ENCODE measurements at places on chromosomes 6 and 20.

DNA sequence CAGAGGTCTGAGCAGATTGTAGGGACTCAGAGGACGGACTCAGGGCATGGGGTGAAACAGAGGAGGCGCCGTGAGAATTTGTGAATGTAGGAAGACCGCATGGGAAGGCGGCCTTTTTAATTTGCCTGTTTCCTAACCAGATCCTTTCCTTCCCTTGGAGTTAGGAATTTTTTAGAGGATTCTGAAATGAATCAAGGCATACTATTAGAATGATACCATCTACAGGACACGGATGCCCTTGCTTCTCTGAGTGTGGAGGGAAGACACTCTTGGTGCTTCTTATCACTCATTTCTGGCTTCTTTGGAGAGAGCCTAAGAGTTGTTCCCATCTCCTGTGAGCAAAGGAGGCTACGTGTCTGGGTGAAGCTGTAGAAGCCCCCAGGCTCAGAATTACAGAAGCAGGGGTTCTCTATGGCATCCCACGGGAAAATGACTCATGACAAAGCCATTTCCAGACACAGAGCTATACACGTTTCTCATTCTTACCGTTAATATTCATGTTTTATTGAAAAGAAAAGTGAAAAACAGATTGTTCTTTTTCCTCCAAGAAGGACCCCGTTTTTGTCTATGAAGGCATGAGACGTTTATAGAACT is 148.5 kb downstream of the EDN3 start:
- no peak for DNase-seq

DNA sequence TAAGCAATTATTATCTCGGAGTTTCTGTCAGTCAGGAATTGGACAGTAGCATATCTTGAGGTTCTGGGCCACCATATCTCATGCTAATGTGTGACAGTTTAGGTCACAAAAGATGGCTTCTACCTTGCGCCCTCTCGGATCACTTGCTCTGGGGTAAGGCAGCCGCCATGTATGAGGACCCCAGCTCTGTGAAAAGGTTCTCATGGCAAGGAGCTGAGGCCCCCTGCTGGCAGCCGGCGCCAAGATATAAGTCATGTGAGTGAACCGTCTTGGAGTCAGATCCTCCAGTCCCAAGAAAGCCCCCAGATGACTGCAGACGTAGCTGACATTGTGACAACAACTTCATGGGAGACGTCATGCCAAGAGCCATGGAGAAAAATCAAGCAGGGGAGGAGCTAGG is 670.8 kb downstream of the KIF16B start:
- DNase-seq: no peak

- DNase-seq: no peak
These were observed 34.0 kb upstream of the FOXO3 start for GRCh38 chr6:108526739-108527174.

GRCh38 chr6:142088858-142089216 is 43.9 kb upstream of the GJE1 start:
- no peak for DNase-seq

GRCh38 chr20:53032046-53032445 is 59.9 kb downstream of the TSHZ2 start:
- no peak for DNase-seq

- no peak for DNase-seq
These were observed 486.8 kb downstream of the FRK start for GRCh38 chr6:115573861-115574260.

DNA sequence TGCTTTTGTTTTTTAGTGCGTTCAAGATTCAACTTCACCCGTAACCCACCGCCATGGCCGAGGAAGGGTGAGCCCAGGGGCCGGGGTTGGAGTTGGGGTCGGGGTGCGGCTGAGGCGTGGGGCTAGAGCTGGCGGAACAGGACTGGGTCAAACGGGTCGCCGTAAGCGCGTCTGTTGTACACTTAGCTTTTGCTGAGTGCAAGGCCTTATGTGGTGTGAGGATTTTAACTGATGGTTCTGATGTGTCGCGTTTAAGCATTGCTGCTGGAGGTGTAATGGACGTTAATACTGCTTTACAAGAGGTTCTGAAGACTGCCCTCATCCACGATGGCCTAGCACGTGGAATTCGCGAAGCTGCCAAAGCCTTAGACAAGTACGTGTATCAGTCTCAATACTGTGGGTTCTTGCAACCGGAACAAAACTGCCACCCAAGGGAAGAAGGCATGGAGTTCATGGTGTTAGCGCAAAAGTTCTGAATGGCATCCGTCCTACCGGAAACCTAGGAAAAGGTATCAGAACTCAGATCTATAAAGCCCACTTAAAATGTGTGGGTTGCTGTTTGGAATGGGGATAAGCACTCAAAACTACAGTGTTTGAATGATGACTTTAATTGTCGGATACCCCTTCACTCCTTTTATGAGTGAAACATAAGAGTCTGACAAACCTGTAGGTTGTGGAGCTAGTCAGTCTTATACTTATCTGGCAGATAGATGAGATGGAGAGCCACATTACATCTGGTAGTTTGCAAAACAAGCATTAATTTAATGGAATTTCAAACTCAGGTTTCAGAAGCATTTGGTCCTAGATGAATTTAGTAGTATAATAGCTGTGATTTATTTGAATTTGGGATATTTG is 574 bp downstream of the RPS12 start:
- DNase-seq: no peak

DNA sequence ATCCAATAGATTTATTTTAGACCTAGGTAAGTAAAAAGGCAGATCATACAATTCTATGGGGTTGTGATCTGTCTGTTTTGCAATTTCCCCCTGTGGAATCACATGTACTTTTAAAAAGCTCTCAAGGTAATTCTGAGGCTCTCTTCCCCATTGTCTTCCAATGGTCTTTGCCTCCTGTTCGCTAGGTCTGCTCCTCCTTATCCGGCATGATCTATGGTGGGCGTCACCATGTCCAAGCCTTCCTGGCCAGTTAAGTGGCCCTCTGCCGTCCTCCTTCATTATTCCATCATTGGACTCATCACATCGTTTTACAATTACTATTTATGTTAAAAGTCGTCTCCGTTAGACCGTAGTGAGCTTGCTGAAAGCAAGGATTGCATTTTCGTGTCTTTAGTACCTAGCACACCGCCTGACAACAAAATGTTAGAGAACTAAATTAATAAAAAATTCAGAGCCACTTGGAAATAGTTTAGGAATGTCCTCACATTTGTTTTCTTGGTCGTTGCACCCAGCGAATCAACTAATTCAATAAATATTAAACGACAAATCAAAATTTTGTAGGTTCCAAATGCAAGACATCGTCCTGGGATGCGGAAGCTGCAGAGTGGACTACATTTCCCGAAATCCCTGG is 2.2 kb upstream of the STXBP5 start:
- DNase-seq: no peak

GRCh38 chr20:53699906-53700305 is 106.3 kb upstream of the ZNF217 start:
- no peak for DNase-seq

DNA sequence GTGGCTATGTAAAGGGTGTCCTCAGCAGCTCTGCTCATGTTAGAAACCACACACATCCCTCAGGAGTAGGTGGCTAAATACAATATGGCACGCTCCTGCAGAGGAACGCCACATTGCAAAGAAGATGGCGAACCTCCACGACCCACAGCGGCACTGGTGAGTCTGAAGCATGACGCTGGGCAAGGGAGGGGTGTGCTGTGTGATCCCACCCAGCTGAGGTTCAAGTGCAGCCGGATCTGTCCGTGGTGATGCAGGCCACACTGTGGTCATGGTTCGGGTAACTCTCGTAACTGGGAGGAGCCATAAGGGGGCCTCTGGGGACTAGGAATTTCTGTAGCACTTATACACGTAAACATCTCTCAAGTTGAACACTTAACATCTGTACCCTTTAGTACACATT is 23.4 kb upstream of the APMAP start:
- no peak for DNase-seq

DNA sequence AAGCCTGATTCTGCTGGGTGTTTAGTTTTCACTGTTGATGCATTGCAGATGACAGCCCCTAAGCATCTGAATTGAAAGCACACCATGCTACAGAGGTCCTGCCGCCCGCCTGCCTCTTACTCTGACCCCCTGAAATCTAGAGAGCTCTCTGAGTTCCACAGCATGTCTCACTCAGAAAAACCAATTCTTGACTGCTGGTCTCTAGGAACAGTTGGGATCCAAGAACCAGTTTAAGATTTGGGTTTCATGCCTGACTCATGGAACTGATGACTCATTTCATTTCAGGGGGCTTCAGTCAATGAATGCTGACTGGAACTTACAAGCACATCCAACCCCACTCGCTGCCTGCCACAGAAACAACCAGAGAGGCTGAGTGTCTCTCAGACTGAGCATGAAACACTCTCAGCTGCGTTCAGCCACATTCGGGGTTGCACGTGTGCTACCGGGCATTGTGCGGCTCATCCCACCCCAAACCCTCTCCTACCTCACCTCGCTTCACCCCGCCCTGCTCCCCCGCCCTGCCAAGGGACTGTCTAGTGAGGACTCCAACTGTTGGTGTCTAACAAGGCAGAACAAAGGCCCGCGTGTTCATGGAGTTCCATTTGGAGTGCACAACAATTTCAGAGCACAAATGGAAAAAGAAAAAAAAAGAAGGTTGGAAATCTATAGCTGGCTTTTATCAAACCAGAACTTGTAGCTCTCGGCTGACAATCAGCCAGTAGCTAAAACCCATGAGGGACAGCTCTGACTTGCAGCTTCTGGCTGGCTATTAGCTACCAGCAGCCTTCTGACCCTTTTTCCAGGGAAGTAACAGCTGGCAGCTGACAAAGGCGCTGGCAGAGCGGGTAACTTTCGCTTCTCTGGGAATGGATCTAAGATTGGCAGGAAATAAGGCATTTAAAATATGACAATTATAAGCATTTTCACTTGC is 20.0 kb upstream of the TRAF3IP2 start:
- DNase-seq: peak; percentile 66

DNA sequence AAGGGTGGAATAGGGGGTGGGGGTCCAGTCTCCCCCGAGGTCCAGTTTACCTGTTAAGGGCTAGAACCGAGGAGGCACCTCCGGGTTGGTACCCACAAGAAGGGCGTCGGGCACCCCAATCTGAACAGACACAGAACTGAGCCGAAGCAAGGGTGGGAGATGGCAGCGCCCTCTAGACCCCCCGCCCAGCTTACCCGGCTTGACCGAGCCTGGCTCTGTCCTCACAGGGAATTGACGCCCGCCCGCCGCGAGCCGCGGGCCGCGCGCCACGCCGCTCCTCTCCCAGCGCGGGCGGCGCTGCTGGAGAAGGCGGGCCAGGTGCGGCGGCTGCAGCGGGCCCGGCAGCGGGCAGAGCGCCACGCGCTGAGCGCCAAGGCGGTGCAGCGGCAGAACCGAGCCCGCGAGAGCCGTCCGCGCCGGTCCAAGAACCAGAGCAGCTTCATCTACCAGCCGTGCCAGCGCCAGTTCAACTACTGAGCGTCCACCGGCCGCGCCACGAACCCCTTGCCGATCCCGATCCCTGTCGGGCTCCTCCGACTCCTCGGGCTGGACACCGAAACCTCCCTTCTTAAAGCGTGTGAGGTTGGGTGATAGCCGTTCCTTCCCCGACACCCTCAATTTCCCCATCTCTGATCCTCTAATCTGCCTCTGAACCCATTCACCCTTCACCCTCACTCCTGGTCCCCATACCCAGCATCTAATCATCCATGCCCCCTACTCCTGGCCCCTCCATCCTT is 5.9 kb downstream of the TP53INP2 start:
- peak; percentile 90 for DNase-seq

- no peak for DNase-seq
These were observed 350.7 kb upstream of the RNF24 start for GRCh38 chr20:4366076-4366475.

DNA sequence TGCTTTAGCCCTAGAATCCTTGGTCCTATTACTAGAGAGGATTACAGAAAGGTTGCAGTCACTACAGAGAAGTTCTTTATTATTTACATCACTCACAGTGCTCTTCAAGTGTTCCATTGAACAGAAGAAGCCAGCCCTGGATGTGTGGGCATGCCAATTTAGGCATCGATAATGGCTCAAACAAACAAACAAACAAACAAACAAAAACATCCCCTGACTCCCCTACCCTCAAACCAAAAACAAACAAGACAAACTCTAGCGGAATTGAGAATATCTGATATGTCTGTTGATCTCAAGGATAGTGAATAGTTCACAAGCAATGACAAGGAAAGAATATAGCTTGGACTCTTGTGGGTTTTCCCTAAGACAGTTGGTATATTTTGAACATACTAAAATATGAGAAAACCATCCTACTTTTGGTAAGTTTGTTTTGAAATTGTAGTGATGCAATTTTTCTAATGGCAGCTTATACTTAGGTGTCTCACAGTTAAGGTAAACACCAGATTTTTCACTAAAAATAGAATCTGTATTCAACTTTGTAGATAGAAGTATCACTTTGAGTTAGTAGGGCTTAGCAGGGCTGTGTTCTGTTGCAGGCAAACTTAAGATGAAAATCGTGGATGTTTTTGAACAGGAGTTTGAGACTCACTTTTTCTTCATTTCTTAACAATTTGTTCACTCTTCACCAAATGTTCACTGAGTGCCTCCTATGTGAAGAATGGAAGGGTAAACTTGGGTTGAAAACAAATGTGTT is 92.8 kb upstream of the FAM184A start:
- no peak for DNase-seq

GRCh38 chr20:53910351-53911002 is 159.9 kb downstream of the BCAS1 start:
- DNase-seq: no peak

DNA sequence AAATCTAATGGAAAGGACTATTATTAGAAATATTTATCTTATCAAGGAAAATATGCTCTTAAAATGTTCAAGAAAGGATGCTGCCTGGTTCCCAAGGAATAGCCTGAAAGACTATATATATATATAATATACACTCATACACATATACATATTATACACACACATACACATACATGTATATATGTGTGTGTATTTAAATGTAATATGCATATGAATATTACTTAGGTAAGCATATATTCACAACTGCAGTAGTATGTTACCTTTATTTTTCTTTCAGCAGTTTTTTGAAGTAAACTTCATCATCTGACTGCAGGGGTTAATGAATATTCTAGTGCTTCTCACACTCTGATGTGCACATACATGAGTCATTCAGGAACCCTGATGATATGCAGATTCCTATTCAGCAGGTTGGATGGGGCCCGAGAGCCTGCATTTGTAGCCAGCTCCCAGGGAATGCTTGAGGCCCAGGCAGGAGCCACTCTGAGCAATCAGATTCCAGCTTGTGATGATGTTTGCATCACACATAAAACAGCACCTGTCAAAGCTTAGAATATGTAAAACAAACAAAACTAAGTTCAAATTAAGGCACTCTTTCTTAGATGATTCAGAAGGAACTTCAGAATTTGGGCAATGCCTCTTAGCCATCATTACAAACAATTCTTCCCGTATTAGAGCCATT is 16.1 kb downstream of the MYLK4 start:
- no peak for DNase-seq

Measured in Right ventricle myocardium superior (tissue), 1 donor.